ENCODE measurements at places on chromosomes 3 and 15.

DNA sequence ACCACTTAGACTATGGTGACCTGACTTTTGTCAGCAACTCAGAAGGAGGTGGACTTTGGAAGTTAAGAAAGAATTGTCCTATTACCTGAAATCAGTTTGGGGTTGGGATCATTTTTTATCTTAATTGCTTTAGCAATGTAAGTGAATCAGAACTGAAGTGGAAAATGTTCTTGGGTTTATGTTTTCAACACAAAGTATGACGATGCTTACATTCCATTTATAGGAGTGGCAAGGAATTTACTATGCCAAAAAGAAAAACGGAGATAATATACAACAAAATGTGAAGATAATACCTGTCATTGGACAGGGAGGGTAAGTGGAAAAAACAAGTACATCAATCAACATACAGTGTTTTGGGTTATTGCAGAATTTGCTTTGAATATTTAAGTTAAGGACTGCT, 116.1 kb downstream of the PDE8A start:
- DNase-seq: no peak

- DNase-seq: no peak
These were observed 27.3 kb downstream of the DUSP7 start for GRCh38 chr3:52029053-52029452.

DNA sequence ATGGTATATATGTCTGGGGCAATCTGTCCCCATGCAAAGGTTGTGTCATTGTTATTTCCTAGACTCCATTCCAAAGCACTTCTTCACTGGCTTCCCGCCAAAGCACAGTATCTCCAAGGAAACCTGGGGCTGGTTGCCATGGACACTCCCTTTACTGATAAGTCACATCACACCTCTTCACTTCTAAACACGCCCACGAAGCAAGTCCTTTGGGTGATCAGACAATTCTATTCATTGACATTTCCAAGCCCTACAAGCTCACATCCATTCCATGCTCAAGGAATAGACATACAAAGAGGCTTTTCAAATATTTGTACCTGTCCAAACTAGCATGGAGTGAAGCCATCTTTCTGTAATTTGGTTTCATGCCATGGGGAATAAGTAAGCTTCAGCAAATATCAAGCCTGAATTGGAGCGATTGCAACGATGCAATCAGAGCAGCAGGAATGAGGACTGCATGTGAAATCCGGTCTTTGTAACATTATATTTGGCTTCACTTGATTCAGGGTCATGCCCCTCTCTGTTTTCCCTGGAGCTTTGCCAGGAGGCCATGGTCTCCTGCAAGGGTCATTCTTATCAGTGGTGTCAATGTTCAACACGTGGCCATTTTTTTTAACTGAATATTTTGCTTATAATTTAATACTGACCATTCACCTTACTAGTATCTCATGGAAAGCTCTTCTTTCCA, 201.6 kb upstream of the TMC3 start:
- peak; percentile 10 for DNase-seq

- no peak for DNase-seq
These were observed 99.0 kb downstream of the ANO10 start for GRCh38 chr3:43522727-43523362.

- peak; percentile 16 for DNase-seq
These were observed 129.8 kb downstream of the CACNA1D start for GRCh38 chr3:53624061-53624857.

GRCh38 chr3:150890295-150890694, 14.9 kb downstream of the MINDY4B start:
- no peak for DNase-seq

GRCh38 chr3:124934577-124934976, at the start of gene MUC13:
TSS of gene MUC13 (minus strand) at chr3:124934751. CDS start at chr3:124934712, 39 bp downstream.
- no peak for DNase-seq

DNA sequence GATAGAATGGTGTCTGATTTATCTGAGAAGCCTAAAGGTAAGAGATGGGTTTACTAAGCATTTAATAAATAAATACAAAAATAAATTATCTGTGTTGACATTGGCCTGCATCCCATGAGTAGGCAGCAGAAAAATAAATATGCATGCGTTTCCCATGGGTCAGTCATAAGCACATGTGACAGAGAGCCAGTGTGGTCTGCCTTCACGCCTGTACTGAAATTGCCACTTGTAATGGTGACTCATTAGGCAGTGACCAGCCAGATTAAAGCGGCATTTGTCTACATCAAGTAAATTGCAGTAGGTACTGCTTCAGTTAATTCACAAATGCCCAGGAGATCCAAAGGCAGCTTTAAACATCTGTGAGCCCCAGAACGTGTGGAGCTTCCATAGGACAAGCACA, 399.6 kb downstream of the NAALADL2 start:
- DNase-seq: no peak

DNA sequence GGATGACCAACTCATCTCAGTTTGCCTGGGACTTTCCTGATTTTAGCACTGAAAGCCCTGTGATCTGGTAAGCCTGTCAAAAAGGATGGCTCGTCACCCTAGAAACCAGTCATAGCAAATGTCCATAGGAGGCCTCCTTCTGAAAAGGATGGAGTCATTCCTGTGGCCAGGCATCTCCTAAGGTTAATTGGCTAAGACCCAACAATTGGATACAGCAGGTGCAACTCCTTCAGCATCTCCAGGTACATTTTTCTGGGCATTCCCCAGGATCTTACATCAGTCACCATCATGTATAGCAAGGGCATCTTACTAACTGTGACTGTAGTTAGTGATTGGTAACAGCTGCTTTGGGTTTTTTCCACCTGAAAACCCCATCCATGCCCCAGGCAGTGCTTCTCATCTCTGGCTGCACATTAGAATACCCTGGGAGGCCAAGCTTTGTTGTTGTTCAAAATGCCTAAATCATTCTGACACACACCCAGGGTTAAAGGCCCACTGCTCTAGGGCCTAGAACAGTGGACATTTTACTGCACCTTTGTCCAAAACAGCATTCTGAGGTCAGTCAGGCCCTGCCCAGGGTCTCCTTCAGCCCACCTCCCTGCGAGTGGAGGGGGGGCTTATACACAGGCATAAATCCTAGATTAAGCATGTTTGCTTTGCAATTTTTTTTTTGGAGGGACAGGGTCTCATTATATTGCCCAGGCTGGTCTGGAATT, 28.3 kb upstream of the GALNT15 start:
- DNase-seq: no peak

DNA sequence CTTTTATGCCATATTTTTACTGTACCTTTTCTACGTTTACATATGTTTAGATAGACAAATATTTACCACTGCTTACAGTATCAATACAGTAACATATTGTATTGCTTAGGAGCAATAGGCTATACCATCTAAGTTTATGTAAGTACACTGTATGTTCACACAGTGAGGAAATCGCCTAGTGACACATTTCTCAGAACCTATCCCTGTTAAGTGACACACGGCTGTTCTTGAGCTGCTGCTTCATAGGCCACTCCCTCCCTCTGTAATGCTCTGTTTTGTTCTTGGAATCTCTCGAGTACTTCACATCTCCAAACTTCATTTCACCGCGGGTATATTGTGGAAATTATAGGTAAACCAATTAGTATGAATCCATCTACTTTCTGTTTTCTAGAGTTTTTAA, 13.4 kb upstream of the SELENOT start:
- DNase-seq: no peak

GRCh38 chr3:12188328-12188648, 29.6 kb upstream of the TIMP4 start:
- no peak for DNase-seq

- no peak for DNase-seq
These were observed 19.4 kb upstream of the IL20RB start for GRCh38 chr3:136938334-136938733.

- DNase-seq: no peak
These were observed 21.6 kb downstream of the REC114 start for GRCh38 chr15:73464602-73465001.

DNA sequence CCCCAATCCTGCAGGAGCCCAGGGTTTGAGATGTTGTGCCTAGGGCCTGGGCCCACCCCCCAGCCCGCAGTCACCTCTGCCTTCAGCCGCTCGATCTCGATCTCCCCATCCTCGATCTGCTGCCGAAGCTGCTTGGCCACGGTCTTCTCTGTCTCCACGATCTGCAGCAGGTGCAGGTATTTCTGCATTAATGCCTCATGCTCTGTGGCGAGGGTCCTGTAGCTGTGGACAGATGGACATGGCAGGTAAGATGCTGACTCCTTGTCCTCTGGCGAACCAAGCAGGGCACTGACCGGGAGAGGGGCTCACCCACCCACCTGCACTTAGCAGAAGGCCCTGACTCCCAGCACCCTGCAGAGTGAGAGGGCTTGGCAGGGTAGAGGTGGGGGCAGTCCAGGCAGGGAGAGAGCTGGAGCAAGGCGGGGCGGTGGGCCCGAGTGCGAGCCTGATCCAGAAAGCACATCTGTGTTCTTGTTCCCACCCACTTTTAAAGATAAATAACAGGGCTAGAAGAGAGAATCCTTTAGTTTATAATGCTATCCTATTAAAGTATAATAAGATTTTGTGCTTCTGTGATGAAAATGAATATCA, 32.2 kb downstream of the RASGRF1 start:
- DNase-seq: no peak

- no peak for DNase-seq
These were observed 401.3 kb upstream of the WNT5A start for GRCh38 chr3:55888282-55888885.

DNA sequence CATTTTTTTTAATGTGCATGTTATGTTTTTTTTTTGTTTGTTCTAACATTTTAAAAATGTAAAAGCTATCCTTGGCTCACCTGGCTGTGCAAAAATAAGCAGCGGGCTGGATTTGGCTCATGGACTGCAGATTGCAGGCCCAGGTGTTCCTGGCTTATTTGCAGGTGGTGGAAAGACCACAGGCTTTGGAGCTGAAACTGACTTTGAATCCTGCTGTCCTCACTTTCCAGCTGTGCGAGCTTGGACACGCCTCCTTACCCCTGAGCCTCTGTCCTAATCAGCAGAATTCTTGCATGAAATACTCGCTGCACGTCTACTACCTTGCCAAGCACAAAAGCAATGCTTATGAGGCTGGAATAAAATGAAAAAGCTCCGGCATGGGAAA, 188.7 kb upstream of the TPM1 start:
- no peak for DNase-seq

DNA sequence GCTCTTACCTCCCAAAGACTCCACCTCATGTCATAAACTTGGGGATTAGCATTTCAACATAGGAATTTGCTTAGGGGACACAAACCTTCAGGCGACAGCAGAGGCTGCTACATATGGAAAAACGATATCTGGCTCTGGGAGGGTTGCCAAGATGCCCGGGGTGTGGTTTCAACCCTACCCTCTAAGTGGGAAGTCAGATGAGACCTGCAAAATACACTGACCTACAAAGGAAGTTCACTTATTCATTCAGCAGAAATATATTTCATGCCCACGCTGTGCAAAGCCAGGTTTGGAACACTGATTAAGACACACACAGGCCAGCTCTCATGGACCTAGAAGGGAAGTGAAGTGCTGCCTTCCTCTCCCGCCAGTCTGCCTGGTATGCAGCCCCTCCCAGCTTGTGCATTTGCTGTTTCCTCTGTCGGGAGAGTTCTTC, 239.3 kb downstream of the FEZF2 start:
- no peak for DNase-seq

- DNase-seq: no peak
These were observed 51.6 kb upstream of the THUMPD3 start for GRCh38 chr3:9311228-9311627.

GRCh38 chr3:150840802-150841515, 64.3 kb downstream of the MINDY4B start:
- no peak for DNase-seq

DNA sequence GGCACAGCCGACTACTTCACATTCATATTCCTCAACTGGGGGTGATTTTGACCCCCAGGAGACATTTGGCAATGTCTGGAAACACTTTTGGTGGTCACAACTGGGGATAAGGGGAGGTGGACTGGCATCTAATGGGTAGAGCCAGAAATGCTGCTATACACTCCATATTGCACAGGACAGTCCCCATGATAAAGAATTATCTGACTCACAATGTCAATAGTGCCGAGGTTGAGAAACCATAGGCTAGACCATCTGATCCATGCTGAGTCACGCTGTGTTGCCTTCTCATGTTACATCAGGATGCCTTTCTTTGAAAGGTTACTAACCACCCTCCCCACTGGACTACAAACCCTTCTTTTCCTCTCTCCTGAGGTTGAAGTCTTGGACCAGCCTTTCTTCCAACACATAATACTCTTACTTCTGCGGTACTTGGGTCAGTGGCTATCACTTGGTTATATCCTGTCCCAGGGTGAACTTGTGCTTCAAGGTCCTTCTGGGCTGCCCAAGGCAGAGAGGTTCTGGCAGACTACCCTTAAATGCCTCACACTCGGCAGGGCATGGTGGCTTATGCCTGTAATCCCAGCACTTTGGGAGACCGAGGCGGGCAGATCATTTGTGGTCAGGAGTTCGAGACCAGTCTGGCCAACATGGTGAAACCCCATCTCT, 68.8 kb downstream of the CTNNB1 start:
- DNase-seq: no peak

- DNase-seq: no peak
These were observed 16.4 kb upstream of the ALAS1 start for GRCh38 chr3:52181543-52181942.

- no peak for DNase-seq
These were observed 105.2 kb downstream of the RPLP1 start for GRCh38 chr15:69557707-69558409.

DNA sequence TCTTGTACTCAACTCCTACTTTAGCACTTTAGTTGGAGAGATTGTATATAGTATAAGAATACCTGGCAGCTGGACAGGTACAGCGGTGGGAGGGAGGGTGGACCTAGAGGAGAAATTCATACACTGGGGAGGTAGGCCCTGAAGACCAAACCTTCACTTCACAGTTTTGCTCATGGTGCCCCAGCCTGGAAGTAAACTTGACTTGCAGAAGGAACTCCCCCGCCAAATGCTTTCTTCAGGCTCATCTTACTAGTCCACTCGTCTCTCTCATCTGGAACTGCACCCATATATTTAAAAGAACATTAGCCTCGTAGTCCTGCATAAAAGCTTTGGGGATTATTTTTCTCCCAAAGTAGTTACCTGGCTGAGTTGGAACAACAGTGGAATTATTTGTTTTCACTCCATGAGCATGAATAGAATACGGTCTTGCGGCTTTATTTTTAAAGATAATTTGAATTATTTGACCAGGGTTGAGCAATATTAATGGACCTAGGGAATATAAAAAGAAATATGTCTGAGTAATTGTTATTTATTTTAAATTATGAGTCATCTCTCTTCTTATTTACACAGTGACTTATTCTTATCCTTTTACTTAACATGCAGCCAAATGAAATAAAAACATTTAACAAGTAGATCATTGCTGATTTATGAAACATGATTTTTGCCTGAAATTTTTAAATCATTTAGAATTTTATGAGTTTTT, 25.5 kb upstream of the CP start:
- DNase-seq: no peak

GRCh38 chr3:112074616-112075497, 11.3 kb upstream of the C3orf52 start:
- DNase-seq: peak; percentile 14

- DNase-seq: no peak
These were observed 466.1 kb upstream of the CFAP20DC start for GRCh38 chr3:59515966-59516365.

- DNase-seq: no peak
These were observed 23.4 kb upstream of the NRG4 start for GRCh38 chr15:76035593-76035992.

GRCh38 chr15:70528816-70529215, 234.5 kb downstream of the UACA start:
- no peak for DNase-seq

GRCh38 chr3:143443851-143444331, 324.3 kb downstream of the CHST2 start:
- no peak for DNase-seq

Measured in DMS79 (cell line).